Endothelial cell of coronary artery (primary cell): ENCODE measurements at places on chromosomes 7 and 10. TPM values are rescaled to one million over a fixed set of nuclear protein-coding genes. Genes with fewer than 3 reads are reported as not detected.

The NEUROG3 gene
- not detected in 2 replicates for total RNA-seq

The NEUROD6 gene
- not detected in 2 replicates for total RNA-seq

The HERPUD2 gene
- total RNA-seq = 19.3 and 21.2 TPM in 2 replicates

The ANXA8 gene
- total RNA-seq = 0.56 TPM in 1 of 2 replicates, not detected in the other

The PCDH15 gene
- total RNA-seq = under 0.01 TPM in 1 of 2 replicates, not detected in the other

The FBXL13 gene
- 1.2 and 29.6 TPM in 2 replicates for total RNA-seq

The OR2A42 gene
- 0.09 TPM in 1 of 2 replicates, not detected in the other for total RNA-seq

The EGR2 gene
- 0.09 and 0.18 TPM in 2 replicates for total RNA-seq

The ADAM22 gene
- total RNA-seq = 0.38 and 0.45 TPM in 2 replicates

The MACROH2A2 gene
- 0.36 and 1.5 TPM in 2 replicates for total RNA-seq

The CLDN4 gene
- under 0.01 TPM in 1 of 2 replicates, not detected in the other for total RNA-seq

The ZWINT gene
- 16.9 and 57.6 TPM in 2 replicates for total RNA-seq

The AGAP9 gene
- 0.90 and 2.9 TPM in 2 replicates for total RNA-seq

The GPR37 gene
- 0.66 and 4.7 TPM in 2 replicates for total RNA-seq

The ADK gene
- total RNA-seq = 22.3 and 35.0 TPM in 2 replicates

The HKDC1 gene
- total RNA-seq = 0.18 and 0.19 TPM in 2 replicates
